CD4-positive, alpha-beta T cell treated with Interleukin-6 at 100 ng/mL for 8 hours (primary cell): ENCODE measurements at places on chromosomes 16 and 17.

DNA sequence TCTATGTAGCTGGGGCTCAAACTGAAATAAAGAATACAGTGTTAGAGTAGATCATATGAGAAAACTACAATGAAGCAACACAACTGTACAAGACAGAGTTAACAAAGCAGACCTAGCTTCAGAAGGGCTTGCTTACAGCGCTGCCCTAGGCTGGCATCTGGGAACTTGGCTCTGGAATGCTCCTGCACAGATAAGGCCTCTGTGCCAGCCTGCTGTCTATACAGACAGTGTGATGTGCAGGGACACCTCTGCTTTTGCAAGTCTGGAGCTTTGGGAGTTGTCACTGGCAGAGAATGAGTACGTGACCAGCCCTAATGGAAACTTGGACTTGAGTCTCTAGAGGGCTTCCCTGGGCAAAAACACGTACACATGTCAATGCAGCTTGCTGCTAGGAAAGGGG is 32.1 kb upstream of the SLC38A8 start:
- no peak for DNase-seq

DNA sequence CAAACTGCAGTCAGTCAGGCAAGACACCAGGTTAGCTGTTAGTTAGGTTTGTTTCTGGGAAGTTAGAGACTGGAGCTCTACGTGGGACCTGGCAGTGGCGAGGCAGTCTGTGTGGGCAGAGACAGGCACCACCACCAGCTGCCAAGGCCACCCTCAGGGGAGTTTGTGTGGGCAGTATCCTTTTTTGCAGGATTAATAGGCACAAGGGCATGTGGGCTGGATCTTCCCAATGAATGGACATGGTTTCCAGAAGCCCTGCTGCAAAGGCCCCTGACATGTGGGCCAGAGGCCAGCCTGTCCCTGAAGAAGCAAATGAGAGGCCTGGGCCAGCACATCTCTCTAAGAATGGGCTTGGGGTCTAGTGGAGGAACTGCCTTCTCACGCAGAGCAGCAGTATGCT is 19.2 kb upstream of the SREBF1 start:
- DNase-seq, result no peak

DNA sequence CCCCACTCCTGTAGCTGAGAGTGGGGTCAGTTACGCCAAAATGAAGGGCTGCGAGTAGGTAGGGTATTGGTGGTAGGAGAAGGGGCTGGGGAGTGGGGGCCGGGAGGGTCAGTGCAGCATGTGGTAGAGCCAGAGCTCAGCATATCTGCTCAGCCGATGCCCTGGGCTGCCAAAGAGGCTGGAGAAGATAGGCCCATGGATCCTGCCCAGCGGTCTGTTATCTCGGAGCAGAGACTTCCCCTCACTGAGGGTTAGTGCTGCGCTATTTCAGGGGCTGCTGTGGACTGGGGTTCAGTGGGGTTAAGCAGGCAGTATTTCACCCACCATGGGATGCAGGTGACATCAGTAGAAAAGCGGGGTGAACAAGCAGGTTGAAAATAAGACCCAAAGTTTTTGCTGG is 19.7 kb downstream of the RHBDL3 start:
- no peak for DNase-seq

DNA sequence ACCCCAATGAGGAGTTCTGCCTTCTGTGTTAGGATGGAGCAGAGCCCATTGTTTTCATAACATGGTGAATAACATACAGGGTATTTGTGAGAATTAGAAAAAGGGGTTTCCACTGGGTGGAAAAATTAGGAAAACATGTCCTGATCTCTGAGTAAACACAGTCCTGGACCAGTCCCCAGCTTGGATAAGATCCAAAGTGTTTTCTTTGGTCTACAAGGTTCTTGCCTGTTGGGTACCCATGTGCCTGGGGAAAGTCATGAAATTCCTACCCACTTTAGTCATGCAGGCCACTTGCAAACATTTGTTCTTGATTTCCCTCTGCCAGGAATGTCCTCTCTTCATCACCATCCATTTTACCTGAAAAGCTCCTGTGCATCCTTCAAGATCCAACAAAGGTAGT is 164.8 kb upstream of the DYNLRB2 start:
- DNase-seq, result no peak

DNA sequence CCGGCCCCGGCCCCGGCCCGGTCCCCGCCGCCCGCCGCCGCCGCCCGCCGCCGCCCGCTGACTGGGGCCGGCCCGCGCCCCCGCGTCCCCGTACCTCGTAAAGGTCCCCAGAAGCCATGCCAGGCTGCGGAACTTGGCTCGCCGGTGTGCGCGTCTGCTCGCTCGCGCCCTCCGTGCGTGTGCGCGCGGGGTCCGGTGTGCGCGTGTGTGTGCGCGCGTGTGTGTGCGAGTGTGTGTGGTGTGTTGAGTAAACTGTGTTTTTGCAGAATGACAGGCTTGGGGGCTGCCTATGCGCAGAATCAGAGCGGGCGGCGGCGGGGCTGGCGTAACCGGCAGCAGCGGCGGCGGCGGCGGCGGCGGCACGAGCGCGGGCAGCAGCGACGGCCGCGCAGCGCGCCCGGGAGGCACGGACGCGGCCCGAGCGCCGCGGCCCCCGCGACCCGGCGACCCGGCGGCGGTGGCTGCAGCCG is 307 bp downstream of the CDYL2 start:
- peak; percentile 50 for DNase-seq

GRCh38 chr16:48539485-48540221 is 70.3 kb downstream of the N4BP1 start:
- no peak for DNase-seq

GRCh38 chr17:45925311-45925710 is 31.0 kb downstream of the MAPT start:
- no peak for DNase-seq

DNA sequence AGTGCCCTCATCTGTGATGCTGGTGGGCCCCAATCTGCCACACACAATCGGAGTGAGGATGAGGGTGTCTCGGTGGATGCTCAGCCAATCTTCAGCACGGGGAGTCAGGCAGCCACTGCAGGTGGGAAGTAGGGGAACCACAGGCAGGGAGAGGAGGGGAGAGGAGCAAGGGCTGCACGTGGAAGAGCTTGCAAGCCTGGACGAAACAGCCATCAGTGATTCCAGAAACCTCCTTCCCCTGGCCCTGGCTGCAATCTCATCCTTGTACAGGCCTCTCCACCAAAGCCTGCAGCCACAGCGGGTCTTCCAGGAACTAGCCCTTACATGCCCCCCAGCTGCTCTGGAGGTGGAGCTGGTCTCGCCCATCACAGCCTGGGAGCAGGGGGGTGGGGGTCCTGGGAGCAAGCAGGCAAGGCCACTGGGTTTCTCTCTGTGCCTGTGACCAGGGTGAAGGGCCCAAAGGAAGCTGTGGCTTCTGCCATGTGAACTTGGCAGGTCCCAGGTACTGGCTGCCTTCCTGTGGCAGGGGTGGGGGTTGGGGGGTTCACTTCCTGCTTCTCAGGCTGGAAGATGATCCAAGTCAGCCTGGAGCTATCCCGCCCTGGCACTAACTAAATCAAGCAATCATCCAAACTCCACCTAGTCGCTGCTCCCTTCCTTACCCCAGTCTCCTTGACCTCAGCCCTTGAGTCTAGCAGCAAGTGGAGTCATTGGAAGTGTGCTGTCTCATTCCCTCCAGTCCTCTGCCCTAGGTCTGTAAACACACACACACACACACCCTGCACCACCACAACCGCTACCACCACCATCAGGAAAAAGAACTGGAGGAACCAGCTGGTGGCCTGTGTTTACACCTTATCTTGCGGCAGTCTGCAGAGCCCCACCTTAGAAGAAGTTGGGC is 29.4 kb upstream of the MLKL start:
- no peak for DNase-seq

DNA sequence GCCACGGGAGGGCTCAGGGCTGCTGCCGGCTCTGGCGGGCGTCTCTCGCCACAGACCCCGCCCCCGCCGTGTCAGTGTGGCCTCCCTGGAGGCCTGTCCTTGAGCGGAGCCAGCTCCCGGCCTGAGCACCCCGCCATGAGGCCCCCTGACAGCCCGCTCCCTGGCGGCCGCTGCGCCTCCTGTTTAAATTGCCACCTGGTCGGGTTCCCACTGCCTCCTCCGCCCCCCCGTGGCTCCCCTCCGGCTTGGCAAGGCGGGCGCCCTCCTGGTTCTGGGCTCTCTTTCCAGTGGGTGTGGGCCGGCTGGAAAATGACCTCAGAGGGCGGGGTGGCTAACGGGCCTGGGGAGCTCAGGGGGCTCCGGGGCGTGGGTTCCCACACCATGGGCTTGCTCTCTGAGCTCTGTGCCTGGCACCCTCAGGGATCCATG is 42.1 kb upstream of the SSTR5 start:
- no peak for DNase-seq

GRCh38 chr16:13193721-13194120 is 292.3 kb downstream of the SHISA9 start:
- DNase-seq, result no peak
